ENCODE measurements at places on chromosomes 5 and 9.

DNA sequence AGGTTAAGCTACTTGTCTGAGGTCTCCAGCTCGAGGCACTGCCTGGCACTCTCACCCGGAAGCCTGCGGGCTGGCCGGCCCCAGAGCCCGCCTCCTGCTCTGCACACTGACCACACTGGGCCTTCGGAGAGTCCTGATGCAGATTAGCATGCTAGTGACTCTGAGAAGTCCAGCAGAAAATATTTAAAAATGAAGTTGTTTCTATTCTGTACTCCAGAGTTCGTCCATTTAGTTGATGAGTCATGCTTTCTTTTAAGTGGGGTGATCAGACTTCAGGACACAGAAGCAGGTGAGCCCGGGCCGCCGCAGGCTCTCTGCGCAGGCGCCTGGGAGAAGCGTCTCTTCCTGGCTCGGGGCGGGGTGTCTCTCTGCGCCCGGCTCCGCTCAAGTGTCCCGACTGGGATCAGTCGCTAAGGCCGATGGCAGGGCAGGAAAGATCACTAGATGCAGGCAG is 32.5 kb downstream of the FAM240B start:
- DNase-seq = no peak

DNA sequence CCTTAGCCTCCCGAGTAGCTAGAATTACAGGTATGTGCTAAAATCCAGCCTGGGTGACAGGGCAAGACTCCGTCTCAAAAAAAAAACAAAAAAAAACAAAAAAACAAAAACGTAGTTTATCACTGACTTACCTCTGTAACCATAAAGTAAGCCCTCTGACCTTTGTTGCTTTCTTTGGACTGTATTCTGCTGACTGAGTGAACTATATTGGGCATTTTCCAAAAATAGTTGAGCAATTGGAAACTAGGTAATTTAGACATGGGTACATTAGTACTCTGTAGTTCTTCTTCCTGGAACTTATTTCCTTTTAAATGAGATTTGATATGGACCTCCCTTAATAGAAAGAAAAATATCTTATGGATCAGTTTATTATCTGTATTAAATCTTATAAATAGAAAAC is 66.6 kb downstream of the ANKHD1 start:
- no peak for DNase-seq

- no peak for DNase-seq
These were observed 466.8 kb downstream of the ARHGEF28 start for GRCh38 chr5:74092766-74093165.

- peak; percentile 10 for DNase-seq
These were observed 459.8 kb downstream of the ARHGEF28 start for GRCh38 chr5:74085782-74086181.

- DNase-seq = no peak
These were observed 344.1 kb downstream of the TMEM38B start for GRCh38 chr9:106038266-106039001.

- DNase-seq = no peak
These were observed 5.1 kb upstream of the ORM1 start for GRCh38 chr9:114317665-114318357.

DNA sequence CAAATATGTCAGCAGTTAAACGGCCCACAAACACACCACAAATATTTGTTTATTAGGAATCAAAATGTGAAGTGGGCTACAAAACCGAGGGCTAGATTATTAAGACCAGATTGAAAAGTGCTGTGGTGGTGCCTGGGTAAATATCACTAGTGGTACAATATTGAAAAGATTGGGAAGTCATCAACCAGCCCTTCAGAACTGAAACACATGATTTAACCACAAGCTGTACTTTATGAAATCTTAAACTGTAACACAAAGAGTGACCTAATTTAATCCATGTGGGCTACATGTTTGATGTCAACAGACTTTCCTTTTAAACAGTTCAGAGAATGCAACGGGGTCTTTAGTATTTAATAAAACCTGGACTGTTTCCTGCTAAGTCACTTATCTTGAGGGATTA is 182.3 kb downstream of the SPATA31D1 start:
- no peak for DNase-seq

DNA sequence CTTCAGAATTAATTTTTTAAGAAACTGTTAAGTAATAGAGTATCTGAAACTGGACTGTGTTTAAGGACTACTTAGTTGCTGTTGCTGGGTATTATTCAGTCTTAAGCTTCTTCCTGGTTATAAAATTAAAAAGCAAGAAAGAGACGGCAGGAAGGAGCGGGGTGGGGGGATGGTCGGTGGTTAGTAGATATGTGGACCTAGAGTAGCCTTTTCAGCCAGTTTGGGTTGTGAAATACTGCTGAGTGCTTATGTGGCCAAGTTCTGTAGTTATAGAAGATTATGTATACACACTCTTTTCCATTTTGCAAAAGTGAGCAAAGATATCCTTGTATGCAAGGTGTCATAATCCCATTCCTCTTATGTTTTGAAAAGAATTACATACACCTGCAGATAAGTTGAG is 28.5 kb downstream of the TRIO start:
- DNase-seq = no peak

- no peak for DNase-seq
These were observed 72.7 kb upstream of the SPATA31D4 start for GRCh38 chr9:81855538-81855937.

- DNase-seq = peak; percentile 26
These were observed 29.2 kb upstream of the ARHGEF28 start for GRCh38 chr5:73596705-73597328.

- no peak for DNase-seq
These were observed 234.5 kb downstream of the PAPPA start for GRCh38 chr9:116387934-116388698.

DNA sequence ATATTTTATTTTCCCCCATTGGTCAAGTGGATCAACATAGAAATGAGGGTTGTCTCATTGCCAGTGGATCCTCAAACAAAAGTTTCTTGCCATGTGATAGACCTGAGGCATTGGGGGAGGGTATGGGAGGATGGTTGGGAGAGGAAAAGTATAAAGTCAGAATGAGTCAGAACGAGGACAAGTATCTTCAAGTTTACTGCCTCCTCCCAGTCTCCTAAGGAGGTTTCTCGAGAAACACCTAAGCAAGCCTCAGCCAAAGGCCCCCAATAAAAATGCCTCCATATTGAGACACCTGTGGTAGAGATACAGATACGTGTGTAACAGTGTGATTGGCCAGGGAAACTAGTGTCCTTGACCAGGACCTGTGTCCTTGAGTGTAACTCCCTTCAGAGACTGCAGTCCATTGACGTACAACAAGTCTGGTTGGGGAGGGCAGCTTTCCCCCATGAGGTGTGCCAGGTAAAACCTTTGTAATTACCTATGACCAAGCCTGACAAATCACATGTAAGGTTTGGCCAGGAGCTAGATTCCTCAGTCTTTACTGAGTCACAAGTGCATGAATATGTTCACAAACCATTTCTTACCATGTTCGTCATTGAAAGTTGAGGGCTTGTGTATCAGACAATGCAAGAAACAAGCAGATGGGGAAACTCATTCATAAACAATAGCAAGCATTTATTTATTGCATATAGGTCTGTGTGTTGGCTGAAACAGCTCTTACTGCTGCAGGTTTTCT is 198.6 kb upstream of the SH3GL2 start:
- no peak for DNase-seq

- peak; percentile 18 for DNase-seq
These were observed 593.3 kb upstream of the ARRDC3 start for GRCh38 chr5:91976451-91976850.

DNA sequence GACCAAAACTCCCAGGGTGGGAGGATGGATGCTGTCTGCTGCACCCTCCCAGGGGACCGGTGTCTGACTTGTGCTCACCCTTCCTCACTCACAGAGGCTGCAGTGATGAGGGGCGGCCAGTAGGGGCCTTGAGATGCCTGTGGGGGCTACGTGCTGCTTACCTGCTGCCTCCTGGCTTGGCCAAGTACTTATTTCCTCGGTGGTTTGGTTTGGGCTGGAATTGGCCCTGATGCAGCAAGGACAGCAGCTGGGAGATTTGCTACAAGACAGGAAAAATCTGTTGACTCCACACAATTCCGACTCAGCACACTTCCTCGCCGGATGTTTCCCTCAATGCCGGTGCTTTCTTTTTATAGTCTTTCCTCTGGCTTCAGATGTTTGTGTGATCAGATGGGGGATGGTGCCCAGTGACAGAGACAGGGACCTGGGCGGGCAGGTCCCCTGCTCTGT is 6.6 kb downstream of the PCDH12 start:
- no peak for DNase-seq

DNA sequence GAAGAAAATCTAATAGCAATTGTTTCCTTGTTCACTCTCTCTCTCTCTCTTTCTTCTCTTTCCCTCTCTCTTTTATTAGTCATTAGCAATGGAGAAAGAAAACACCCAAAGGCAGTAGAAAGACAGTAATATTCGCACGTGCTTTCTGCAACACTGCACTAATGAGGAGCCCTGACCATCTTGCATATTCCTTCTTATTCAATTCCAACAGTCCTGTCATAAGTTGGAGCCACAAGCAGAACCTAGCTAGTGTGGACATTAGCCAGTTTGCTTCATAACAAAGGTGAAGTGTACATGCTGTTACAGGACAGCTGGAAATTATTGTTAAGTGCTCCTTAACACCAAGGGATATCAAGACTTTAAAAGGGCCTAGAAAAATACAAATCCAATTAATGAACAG is 63.4 kb downstream of the TRIM32 start:
- no peak for DNase-seq

DNA sequence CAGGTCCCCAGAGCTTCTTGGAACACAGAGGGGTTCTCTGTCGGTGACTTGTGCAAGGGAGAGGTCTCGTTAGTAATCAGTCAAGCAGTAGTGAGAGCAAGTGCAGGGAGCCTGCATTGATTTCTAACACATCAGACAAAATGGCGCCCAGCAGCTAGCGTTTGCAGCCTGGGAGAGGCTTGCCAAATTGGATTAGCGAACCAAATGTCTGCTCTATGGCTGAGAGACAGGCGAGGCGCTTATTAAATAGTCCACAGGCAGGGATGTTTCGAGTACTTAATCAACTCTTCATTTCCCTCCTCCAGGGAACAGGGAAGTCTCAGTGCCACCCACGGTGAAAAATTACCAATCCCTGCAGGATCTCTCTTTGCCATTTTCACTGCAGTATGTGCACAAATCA is 131.4 kb upstream of the SHB start:
- DNase-seq = no peak

DNA sequence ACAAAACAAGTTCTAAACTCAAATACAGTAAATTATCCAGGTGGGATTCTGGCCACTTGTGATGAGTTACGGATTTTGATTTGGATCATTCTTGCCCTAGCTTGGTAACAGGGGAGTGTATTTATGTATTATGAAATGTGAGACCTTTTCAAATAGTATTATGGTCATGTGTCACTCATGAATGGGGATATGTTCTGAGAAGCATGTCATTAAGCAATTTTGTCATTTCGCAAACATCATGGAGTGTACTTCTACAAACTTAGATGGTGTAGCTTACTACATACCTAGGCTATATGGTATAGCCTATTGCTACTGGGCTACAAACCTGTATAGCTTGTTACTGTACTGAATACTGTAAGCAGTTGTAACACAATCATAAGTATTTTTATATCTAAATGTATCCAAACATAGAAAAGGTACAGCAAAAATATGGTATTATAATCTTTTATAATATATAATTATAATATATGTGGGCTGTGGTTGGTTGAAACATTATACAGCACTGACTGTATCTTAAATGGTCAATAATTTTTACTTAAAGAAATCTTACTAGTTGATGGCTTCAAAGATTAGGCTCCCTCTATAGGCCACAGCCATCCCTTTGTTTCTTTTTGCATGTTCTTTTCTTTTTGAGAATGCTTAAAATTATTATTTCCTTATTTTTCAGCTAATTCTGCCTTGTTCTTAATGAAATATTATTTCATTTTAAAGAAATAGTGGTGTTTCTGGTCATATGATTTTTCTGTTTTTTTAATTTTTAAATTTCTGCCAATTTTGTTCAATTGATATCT is 128.4 kb downstream of the MAST4 start:
- no peak for DNase-seq

DNA sequence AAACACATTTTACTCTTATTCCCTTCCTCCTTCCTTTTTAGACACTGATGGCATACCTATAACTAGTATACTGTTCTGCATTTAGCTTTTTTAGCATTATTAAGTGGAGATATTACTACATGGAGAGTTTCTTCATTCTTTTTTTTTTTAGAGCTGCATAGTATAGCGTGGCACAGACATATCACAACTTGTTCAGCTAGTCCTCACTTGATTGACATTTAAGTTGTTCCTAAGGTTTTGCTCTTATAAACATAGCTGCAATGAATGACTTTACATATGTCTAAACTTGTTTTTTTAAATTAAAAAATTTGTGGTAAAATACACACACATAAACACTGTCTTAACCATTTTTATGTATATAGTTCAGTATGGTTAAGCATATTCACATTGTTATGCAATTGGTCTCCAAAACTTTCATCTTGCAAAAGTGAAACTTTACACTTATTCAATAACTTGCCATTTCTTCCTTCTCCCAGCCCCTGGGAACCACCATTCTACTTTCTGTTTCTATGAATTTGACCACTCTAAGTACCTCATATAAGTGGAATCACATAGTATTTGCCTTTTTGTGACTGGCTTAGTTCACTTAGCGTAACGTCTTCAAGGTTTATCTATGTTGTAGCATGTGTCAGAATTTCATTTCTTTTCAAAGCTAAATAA is 48.7 kb downstream of the ANKDD1B start:
- DNase-seq = no peak
